Esophagus muscularis mucosa (tissue), 4 donors: ENCODE measurements at places on chromosomes 1 and 21.
A peak's percentile ranks its signal among the peaks of the same experiment; 100 is the strongest.

- no peak for DNase-seq
Measured at GRCh38 chr21:34243562-34243961, 120.2 kb upstream of the KCNE2 start.

- DNase-seq = no peak
Measured at GRCh38 chr1:208008534-208008933, 97.6 kb upstream of the CD34 start.

DNA sequence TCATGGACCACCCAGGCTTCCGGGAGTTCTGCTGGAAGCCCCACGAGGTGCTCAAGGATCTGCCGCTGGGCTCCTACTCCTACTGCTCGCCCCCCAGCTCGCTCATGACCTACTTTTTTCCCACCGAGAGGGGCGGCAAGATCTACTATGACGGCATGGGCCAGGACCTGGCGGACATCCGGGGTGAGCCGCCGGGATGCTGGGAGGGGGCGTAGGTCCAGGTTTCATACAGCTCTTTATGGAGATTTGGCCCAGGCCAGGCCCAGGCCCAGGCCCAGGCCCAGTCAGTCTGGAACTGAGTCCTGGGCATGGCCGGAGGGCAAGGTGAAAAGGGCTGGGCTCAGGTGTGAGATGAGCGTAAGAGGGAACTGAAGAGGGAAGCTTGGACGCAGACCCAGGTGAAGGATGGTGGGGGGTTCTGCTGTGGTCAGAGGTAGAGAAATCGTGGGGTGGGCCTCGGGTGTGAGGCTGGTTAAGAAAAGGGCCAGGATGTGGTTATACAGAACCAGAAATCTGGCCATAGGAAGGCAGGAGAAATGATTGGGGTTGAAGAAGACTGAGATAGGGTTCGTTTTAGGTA, 23.0 kb downstream of the DISP3 start:
- no peak for DNase-seq

DNA sequence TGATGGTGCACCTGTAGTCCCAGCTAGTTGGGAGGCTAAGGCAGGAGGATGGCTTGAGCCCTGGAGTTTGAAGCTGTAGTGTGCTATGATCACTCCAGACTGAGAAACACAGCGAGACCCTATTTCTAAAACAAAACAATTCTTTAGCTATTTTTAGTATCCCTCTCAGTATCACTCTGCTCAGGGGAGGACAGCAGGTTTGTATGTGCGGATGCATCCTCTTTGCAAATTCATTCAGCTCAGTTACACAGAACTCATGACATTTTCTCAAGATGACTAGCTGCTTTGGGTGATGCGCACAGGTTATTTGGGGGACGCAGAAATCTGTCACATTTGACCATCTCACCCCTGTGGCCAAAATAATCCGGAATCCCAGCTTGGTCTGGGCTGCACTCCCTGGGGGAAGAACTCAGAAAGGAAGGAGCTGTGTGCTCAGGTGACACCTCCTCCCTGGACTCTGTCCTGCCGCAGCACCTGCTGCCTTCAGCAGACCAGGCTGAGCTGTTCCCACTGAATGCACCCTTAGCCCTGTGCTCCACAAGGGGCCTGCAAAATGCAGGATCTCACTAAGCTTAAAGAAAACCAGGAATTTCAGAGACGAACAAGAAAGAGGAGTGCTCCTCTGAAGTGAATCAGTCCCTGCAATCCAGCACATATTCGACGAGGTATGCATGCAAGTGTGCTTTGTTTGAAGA, 89.5 kb upstream of the PGBD5 start:
- peak; percentile 62 for DNase-seq

DNA sequence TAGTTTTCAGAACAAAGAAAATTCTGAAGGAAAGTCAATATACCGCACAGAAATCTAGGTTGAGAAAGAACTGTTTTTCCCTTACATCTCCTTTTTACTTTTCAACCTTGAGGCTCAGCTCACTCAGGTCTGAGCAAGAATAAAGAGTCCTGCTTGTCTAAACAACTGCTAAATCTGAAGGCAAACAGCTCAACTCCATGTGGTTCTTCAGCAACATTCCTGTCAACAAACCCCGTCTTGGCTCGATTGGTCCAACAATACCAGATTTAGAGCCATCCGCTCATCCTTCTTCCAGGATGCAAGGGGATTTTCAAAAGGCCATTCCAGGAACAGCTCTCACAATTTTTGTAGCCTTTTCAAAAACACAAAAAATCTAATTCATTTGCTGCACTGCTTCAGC, 119.8 kb downstream of the HLCS start:
- DNase-seq = no peak

DNA sequence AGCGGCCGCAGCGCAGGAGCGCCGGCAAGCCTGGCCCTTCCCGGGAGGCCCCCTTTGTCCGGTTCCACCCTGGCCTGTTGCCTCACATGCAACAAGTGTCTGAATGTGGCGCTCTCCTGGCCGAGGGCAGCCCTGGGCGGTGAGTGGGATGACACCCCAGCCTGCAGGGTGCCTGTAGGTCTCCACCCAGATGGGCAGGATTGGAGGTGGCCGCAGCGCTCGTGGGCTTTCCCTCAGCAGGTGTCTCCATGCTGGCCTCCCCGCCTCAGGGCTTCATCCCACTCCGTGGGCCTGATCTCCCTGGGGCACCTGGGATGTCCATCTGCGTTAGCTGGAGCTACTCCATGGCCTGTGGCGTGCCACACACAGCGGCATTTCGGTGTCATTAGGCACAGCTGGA, 1.5 kb downstream of the MIB2 start:
- DNase-seq = no peak

DNA sequence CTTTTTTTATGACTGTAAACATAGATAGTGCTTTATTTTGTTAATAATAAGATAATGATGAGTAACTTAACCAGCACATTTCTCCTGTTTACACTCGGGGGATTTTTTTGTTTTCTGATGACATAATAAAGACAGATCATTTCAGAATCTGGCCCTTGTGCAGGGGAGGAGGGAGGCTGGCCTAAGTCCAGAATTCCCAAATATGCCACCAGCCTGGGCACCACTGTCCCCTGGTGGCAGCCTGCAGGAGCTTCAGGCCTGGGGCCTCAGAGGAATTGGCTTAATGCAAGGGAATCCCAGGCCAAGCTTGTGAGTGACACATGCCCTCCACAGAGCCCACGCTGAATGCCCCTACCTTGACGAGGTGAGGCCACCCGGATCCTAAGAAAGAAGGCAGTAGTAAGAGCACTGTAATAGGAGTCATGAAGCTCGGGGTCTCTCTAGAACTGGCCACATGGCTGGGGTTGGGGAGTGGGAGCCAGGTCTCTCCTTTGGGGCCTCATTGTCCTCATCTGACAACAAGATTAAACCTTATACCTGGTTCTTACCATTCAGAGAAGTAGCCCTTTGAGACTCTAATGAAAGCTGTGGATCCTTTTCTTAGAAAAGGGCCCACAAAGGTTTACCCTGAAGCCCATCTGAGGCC, 24.1 kb downstream of the ETNK2 start:
- no peak for DNase-seq

GRCh38 chr1:67605209-67605780, 79.7 kb upstream of the GADD45A start:
- DNase-seq = no peak

- DNase-seq = no peak
Measured at GRCh38 chr1:181989261-181989920, 72.1 kb downstream of the ZNF648 start.

GRCh38 chr1:244316407-244316806, 135.3 kb downstream of the ADSS2 start:
- DNase-seq = no peak

GRCh38 chr1:209227171-209227570, 356.3 kb upstream of the CAMK1G start:
- peak; percentile 80 for DNase-seq

- DNase-seq = no peak
Measured at GRCh38 chr1:24749252-24749651, 4.0 kb downstream of the CLIC4 start.

DNA sequence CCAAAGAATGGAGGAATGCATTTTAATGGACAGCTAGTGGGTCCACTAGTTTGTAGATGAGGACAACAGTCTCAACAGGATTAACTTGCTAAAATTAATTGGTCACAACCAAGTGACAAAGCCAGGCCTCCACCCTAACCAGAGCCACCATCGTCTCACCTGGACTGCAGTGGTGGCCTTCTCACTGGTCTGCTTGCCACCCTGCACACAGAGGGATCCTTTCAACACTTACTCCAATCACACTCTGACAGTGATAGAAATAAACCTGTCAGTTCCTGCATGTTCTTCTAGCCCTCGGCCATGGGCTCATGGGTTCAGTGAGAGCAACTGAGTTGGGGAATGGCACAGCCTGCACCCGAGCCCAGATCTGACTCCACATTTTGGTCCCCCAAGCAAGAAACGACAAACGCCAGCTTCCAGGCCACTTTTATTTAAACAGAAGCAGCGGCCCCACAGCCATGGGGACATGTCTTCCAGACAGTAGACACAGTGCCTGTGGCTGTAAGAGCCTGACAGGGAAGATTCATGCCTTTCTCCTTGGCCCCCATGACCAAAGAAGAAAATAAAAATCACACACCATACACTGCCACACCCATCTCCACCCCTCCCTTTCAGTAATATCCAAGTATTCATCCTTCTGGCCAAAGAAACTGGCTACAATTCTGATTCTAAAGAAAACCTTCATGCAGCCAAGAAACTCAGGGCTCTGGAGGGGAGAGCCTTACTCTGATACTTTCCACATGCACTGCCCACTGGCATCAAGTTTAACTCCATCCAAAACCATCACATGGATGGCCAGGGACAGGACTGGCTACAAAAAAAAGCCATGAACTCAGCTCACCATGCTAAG, 37.6 kb downstream of the DHCR24 start:
- no peak for DNase-seq

DNA sequence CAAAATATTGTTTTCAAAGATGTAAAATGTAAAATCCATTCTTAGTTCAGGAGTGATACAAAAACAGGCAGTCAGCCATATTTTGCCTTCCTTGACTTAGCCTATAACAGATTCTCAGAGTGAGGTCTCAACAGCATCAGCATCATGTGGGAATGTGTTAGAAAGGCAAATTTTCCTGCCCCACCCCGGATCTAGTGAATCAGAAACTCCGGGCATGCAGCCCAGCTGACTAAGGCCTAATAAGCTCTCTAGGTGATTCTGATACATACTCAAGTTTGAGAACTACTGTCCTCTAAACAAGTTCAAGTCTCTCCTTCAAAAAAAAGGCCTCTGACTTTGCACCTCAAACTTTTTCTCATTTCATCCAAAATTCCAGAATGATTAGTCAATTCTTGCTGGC, 46.9 kb upstream of the PRRC2C start:
- no peak for DNase-seq

- no peak for DNase-seq
Measured at GRCh38 chr1:8152731-8153702, 126.9 kb upstream of the ERRFI1 start.

DNA sequence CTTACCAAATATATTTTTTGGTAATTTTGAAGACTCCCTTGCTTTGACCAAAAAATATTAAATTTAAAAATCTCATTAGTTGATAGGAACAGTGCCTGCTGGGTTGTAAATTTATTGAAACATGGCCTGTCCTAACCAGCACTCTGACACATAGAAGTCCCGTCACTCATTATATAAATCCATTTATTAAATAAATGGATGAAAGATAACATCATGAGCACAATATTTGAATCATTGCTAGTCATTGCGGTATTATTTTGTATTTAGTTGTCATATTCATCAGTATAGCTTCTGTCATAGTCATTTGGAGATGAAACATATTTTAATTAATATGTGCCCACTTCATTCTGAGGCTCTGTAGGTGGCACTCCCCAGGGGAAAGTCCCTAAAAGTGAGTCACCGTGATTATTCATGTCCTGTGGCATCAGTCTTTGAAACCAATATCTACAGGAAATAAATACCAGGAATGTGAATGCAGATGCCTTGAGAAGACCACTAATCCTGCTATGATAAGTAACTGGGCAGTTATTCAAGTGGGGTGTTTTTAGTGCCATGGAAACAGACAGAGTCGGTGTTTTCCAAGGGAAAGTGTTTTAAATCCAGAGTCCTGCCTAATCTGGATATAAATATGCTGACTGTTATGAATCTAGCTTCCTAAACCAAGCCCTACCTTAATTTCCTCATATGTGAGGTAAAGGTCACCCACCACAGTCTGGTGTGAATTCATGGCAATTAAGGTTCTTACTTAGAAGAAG, 302.0 kb downstream of the DUSP10 start:
- DNase-seq = no peak

DNA sequence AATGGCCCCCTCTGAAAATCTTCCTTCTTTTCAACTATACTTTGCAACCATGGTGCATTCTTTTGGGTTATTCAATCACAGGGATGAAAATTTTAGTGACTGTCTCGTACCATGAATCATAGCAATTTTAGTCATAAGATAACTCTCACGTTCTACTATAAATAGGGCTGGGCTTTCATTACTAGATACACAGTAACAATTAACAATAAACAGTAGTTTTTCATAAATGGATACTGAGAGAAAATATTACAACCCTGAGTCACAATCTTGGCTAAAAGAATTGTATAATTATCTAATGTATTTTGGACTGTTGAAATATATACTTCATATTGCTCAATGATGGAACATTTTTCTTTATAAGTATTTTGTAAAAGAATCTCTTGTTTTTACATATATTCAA, 96.1 kb downstream of the TEX35 start:
- DNase-seq = no peak

GRCh38 chr1:70674941-70675685, 264.0 kb downstream of the CTH start:
- no peak for DNase-seq

DNA sequence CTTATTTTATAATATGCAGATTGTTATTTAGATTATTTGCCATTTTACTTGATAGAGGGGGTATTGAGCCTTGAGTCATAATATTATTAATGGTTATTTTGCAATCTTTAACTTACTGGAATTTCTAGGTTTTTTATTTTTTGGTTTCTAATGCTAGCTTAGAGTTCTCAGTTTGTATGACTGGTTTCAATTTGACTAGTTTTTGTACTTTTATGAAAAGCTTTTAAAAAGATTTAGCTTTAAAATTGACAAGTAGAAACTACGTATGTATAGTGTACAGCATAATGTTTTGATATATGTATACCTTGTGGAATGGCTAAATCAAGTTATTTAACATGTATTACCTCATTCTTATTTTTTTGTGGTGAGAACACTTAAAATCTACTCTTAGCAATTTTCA, 41.5 kb downstream of the CEP350 start:
- no peak for DNase-seq

DNA sequence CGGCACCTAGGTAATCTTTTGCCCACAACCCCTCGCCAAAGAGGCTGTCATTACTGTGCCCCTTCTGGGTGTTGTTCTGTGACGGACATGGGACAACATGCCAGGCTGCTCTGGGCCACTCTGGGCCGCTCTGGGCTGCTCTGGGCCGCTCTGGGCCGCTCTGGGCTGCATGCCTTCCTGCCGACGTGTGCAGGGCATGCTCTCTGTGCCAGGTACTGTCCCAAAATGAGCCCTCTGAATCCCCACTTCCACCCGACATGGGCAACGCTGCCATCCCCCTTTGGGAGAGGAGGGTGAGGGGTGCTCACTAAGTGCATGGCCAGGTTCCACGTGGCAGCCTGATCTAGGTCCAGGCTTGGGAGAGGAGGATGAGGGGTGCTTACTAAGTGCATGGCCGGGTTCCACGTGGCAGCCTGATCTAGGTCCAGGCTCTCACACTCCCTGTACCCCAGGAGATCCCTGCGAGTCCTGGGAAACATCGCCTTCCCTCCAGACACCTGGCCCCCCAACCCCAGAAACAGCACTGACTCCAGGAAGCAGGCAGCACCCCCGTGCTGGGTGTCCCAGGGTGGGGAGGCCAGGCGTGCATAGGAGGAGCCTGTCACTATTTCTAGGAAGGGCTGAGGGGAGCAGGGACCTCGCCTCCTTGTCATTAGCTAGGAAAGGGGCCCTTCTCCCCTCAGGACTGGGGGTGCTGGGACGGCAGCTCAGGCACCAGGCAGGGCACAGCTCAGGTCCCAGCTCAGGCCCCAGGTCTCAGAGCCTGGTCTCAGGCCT, 16.5 kb downstream of the TTC34 start:
- no peak for DNase-seq
